Posterior vena cava (tissue), 2 donors: ENCODE measurements at places on chromosomes 7 and 10.

GRCh38 chr10:123755061-123755460, 88.9 kb downstream of the GPR26 start:
- no peak for DNase-seq

DNA sequence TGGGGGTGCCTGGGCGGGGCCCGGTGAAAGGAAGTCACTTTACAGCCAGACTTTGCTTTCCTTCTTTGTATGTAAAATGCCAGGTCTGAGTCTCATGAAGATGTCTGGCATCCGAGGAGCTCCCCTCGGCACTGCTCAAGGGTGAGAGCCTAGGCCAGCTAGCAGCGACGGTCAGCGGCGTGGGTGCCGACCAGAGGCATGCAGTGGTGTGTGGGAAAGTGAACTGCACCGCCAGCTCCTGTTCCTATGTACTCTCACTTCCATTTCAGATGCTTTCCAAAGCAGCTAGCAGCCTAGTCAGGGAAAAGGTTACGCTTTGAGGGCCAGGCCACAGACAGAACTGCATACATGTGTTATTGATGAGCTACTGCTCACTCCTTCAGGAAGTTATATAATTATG, 172.8 kb downstream of the ZMYND11 start:
- DNase-seq, result no peak

- DNase-seq, result no peak
Observed at GRCh38 chr10:21092683-21093524, 195.8 kb upstream of the NEBL start.

- DNase-seq, result peak; percentile 48
Observed at GRCh38 chr10:129725011-129725410, 239.1 kb downstream of the EBF3 start.

DNA sequence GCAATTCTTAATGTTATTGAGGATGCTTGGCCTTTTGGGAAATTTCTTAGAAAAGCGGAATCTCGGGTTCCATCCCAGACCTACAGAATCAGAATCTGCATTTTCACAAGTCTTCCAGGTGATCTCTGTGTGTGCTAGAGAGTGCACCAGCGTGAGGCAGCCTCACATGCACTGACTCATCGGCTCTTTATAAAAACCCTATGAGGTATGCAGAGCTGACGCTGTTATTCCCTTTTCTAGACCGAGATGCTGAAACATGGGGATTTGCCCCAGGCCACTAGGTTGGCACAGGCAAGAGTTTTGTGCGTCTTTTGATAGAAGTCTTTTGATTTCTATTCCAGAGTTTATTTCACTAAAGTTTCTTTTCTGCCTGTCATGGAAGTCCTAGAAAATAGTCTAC, 61.2 kb downstream of the CDCA7L start:
- DNase-seq, result no peak

DNA sequence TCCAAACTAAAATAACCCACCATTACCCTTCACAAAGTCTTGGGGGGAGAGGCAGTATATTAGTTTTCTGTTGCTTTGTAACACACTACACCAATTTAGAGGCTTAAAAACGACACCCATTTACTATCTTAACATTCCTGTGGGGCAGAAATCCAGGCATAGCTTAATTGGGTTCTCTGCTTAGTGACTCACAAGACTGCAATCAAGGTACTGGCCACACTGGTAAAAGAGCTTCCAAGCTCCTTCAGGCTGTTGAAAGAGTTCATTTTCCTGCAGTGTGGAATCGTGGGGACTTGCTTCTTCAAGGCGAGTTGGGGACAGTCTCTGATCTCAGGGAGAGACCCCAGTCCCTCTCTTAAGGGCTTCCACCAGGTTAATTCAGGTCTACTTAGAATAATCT, 139.1 kb downstream of the XPNPEP1 start:
- no peak for DNase-seq

- no peak for DNase-seq
Observed at GRCh38 chr10:102001435-102002068, 54.4 kb downstream of the ARMH3 start.

DNA sequence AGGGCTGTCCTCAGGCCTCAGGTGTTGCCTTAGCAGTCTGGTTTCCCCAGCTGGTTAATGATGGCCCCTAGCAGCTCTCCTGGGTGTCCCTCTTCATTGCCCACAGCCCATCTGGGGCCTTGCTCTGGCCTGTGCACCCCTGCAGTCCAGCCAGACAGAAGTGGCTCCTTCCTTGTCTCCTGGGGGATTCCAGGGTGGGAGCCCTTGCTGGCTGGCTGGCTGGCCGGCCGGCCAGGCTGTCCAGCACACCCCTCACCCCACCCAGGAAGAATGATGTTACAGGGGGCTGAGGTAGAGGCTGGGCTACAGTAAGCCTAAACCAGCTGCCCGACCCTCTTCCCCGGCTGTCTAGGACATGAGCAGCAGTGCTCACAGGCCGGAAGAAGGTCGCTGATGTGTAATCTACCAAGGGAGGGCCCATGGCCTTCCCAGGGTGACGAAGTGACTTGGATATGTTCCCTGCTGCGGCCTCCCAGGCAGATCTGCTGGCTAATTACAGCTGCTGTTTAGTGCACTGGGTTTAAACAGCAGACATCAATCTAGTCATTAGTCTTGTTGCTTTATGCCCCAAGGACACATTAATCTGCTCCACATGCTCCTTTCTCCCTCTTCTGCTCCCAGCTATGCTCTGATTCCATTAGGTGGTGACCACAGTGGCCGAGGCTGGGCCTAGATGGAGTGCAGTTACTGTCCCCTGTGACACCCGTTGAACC, 53.8 kb upstream of the LRRC4 start:
- DNase-seq, result no peak

GRCh38 chr10:58851606-58852005, 324.8 kb upstream of the PHYHIPL start:
- no peak for DNase-seq

DNA sequence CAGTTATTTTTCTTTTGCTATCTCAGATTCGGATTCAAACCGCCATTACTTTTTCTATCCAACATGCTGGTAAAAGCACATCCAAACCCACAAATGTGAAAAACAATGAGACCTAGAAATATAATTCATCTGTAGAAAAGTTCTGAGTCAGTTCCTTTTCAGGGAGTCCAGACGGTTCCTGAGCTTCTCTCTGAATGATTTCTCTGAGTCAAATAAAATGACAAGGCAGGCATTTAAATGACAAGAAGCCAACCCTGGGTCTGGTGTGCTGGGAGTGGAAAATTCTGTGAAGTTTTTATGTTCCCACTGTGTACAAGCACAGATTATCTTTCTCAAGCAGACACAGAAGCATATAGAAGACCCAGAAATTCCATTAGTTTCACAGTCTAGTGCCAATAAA, 96.3 kb upstream of the ANKRD1 start:
- no peak for DNase-seq

GRCh38 chr10:69317175-69317604, 38.9 kb downstream of the HK1 start:
- no peak for DNase-seq

- DNase-seq, result no peak
Observed at GRCh38 chr7:4416396-4417056, 265.6 kb upstream of the FOXK1 start.
